GM23248 (cell line): ENCODE measurements at places on chromosomes 5 and 9. TPM values are rescaled to one million over a fixed set of nuclear protein-coding genes. Genes with fewer than 3 reads are reported as not detected.
A peak's percentile ranks its signal among the peaks of the same experiment; 100 is the strongest.

GRCh38 chr9:117459913-117460312, 45.1 kb upstream of the ASTN2 start:
- no peak for DNase-seq
- H3K36me3 ChIP-seq = no peaks in the 10 kb centered on the region
- no peak overlapping the region for H3K4me3 ChIP-seq
- no peak overlapping the region for H3K27ac ChIP-seq
- H3K4me1 ChIP-seq = no peaks in the 10 kb centered on the region
- H3K27me3 ChIP-seq = no peaks in the 10 kb centered on the region

OCLN gene
- polyA plus RNA-seq = 0.52 and 0.59 TPM in 2 replicates

SPINK13 gene
- not detected in 2 replicates for polyA plus RNA-seq

OR13D1 gene
- polyA plus RNA-seq = not detected in 2 replicates

- DNase-seq = no peak
- H3K27me3 ChIP-seq = 0 out of 2 replicates have a peak, but pooled peaks cover 9% of the 10 kb centered on the region
- no peak overlapping the region for H3K4me3 ChIP-seq
- no peaks in the 10 kb centered on the region for H3K4me1 ChIP-seq
- no peak overlapping the region for H3K27ac ChIP-seq
Measured at GRCh38 chr5:103600086-103600485, 37.5 kb upstream of the NUDT12 start.

DNA sequence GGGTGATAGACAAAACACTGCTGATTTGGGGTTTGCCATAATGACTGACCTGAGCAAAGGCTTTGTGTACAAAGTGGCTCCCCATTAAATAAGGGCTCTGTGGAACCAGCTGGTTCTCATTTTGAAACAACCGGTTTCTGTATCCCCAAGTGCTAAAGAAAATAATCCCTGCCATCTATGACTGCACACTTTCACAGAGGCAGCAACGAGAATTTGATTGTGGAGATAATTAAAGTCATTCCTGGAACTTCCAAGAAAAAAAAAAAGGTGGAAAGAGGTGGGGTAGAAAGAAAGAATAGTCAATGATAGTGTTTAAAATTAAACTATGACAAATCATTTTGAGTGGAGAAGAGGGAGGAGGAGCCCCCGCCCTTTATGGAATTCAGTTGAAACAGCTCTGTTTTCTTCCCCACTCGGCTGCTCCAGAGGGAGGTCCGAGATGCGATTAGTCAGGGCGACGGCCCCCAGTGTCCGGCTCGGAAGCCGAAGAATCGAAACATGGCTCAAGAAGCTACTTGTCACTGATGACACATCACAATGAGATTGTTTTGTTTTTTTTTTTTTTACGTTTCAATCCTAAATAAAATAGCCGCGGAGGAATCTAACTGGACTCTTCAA, 38.4 kb downstream of the EBF1 start:
- peak overlapping the region; percentile 65 for H3K4me3 ChIP-seq
- peaks cover 51% of the 10 kb centered on the region for H3K4me1 ChIP-seq
- H3K36me3 ChIP-seq = no peaks in the 10 kb centered on the region
- peak; percentile 97 for DNase-seq
- H3K27ac ChIP-seq = peak overlapping the region; percentile 85

- peaks cover 9% of the 10 kb centered on the region; the same call in 1 of the 2 replicates for H3K36me3 ChIP-seq
- H3K4me1 ChIP-seq = peaks cover 22% of the 10 kb centered on the region
- peak; percentile 60 for DNase-seq
- no peaks in the 10 kb centered on the region for H3K27me3 ChIP-seq
- H3K4me3 ChIP-seq = peak overlapping the region; percentile 25
- H3K27ac ChIP-seq = no peak overlapping the region
Measured at GRCh38 chr5:41763081-41763480, 107.1 kb downstream of the OXCT1 start.

GRCh38 chr9:113481176-113481787, 17.8 kb downstream of the RGS3 start:
- H3K4me1 ChIP-seq = peaks cover 14% of the 10 kb centered on the region
- no peak for DNase-seq
- H3K27ac ChIP-seq = no peak overlapping the region

GRCh38 chr9:26746357-26747072, 146.1 kb downstream of the CAAP1 start:
- H3K36me3 ChIP-seq = no peaks in the 10 kb centered on the region
- peak; percentile 28 for DNase-seq
- no peaks in the 10 kb centered on the region for H3K4me1 ChIP-seq
- H3K27me3 ChIP-seq = no peaks in the 10 kb centered on the region

- H3K36me3 ChIP-seq = no peaks in the 10 kb centered on the region
- H3K4me3 ChIP-seq = no peak overlapping the region
- H3K27me3 ChIP-seq = peaks cover 76% of the 10 kb centered on the region
- H3K27ac ChIP-seq = no peak overlapping the region
- peaks cover 3% of the 10 kb centered on the region; the same call in 1 of the 2 replicates for H3K4me1 ChIP-seq
Measured at GRCh38 chr5:59832577-59833301, 60.8 kb downstream of the PDE4D start.

NHP2 gene
- 232 and 237 TPM in 2 replicates for polyA plus RNA-seq

DNA sequence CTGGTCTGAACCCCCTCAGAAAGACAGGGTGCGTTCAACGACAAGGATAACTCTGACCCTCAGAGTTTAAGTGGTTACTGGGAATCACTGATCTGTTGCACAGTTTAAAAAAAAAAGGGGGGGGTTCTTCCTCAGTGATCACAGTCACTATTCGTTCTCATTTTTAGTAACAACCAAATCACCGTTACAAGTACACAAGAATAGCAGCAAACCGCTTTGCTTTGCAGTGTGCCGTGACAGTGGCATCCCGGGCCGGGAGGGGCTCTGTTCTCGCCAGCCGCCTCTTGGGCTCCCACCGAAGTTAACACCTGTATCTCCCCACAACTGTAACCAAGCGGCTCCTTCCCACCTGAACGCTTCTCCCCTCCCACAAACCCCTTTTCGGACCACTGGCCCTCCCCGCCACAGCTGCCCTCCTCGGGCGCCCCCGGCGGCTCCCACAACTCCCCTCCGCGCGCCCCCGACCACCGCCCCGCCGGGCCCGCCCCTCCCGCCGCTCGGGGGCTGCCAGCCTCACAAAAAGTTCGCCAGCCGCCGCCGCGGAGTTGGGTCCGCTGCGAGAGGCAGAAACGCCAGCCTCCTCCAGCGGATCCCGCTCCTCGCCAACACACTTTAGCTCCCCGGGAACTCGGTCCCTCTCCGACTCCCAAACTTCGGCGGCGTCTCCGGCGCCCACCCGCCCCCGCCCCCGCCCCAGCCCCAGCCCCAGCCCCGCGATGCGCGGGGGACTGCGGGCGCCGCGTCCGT, 1.2 kb downstream of the SSBP2 start:
- peak; percentile 63 for DNase-seq
- H3K27ac ChIP-seq = no peak overlapping the region
- H3K36me3 ChIP-seq = no peaks in the 10 kb centered on the region
- H3K27me3 ChIP-seq = no peaks in the 10 kb centered on the region

- no peak overlapping the region for H3K4me3 ChIP-seq
- DNase-seq = no peak
- no peaks in the 10 kb centered on the region for H3K36me3 ChIP-seq
- no peaks in the 10 kb centered on the region for H3K27me3 ChIP-seq
- no peak overlapping the region for H3K27ac ChIP-seq
Measured at GRCh38 chr5:178496642-178497041, 93.6 kb downstream of the COL23A1 start.

SPOCK1 gene
- 471 and 532 TPM in 2 replicates for polyA plus RNA-seq

LSM11 gene
- 0.52 and 0.79 TPM in 2 replicates for polyA plus RNA-seq

DNA sequence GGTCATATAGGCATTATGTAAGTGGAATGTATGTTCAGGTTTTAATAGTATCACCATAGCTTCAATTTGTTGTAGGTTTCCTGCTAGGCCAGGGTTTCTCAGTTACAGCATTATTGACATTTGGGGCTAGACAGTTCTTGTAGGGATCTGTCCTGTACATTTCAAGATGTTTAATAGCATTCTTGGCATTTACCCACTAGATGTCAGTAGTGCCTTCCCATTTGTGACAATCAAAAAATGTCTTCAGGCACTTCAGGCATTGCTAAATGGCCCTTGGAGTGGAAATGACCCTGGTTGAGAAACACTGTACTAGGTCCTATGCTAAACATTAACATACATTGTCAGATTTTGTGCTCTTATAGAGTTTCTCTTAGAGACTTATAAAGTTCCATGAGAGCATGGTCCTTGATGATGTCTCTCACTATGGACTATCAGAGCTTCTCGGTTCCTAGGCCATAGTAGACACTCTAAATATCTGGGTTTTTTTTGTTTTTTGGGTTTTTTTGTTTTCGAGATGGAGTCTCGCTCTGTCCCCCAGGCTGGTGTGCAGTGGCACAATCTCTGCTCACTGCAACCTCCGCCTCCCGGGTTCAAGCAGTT, 1.4 kb downstream of the KIF20A start:
- H3K27me3 ChIP-seq = no peaks in the 10 kb centered on the region
- H3K4me1 ChIP-seq = peaks cover 18% of the 10 kb centered on the region
- no peak overlapping the region for H3K27ac ChIP-seq
- peaks cover 12% of the 10 kb centered on the region for H3K36me3 ChIP-seq

DNA sequence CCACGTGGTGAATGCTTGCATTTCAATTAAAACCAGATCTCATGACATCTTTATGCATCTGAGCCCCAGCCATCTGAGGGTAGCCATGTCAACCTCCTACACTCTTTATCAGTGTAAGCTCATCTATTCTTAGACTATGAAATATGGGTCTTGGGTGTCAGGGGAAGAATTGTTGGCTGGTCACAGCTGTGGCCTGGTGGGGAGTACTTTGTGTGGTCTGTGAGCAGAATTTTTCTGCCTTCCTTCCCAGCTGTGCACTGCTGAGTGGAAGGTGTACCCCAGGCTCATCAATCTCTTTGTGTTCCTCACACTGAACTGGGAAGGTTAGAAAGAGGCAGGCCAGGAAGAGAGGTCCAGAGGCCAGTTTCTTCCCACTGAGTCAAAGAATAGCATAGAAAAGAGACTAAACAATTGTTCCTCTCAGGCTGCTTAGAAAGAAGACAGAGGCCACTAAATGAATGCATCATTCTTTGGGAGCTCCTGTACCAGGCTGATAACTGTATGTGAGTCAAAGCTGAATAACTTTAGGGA, 202.7 kb upstream of the RGMB start:
- H3K4me3 ChIP-seq = no peak overlapping the region
- H3K27ac ChIP-seq = peak overlapping the region; percentile 42
- peaks cover 18% of the 10 kb centered on the region for H3K4me1 ChIP-seq
- H3K36me3 ChIP-seq = no peaks in the 10 kb centered on the region

DNA sequence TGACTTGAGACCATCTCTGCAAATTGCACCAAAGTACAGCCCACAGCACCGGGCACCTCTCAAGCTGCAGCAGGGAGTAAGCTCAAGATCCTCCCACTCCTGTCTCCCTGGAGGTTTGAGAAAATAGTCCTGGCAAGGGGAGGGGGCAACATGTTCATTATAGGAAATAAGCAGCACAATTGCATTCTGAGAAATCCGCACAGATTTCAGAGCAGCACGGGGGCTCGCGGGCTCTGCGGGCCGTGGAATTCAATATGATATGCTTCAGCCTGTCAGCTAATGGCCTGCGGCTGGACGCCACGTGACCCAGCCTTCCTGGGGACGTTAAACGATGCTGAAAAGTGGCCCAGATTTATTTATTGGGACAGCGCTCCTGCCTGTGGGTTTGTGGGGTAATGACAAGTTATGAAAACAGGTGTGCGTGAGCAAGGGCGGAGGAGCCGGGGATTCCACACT, 156.4 kb downstream of the DAB2IP start:
- H3K27ac ChIP-seq = no peak overlapping the region
- DNase-seq = no peak
- H3K4me3 ChIP-seq = no peak overlapping the region
- no peaks in the 10 kb centered on the region for H3K27me3 ChIP-seq

DNA sequence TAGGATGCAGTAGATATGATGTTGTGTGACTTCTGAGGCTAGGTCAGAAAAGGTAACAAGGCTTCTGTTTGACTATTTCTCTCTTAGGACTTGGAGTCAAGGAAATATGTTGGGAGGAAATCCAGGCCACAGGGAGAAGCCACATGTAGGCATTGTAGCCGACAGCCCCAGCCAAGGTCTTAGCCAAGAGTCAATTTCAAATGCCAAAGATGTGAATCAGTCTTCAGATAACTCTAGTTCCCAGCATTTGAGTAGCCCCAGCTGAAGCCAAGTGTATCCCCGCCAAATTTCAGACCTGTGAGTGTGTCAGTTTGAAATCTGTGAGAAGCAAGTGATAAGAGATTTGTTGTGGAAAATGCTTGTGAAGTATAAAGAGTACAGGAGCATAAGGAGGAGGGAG, 38.1 kb upstream of the ISL1 start:
- no peak overlapping the region for H3K4me3 ChIP-seq
- H3K4me1 ChIP-seq = no peaks in the 10 kb centered on the region
- no peaks in the 10 kb centered on the region for H3K27me3 ChIP-seq
- peak; percentile 4 for DNase-seq
- H3K27ac ChIP-seq = no peak overlapping the region
- no peaks in the 10 kb centered on the region for H3K36me3 ChIP-seq

DNA sequence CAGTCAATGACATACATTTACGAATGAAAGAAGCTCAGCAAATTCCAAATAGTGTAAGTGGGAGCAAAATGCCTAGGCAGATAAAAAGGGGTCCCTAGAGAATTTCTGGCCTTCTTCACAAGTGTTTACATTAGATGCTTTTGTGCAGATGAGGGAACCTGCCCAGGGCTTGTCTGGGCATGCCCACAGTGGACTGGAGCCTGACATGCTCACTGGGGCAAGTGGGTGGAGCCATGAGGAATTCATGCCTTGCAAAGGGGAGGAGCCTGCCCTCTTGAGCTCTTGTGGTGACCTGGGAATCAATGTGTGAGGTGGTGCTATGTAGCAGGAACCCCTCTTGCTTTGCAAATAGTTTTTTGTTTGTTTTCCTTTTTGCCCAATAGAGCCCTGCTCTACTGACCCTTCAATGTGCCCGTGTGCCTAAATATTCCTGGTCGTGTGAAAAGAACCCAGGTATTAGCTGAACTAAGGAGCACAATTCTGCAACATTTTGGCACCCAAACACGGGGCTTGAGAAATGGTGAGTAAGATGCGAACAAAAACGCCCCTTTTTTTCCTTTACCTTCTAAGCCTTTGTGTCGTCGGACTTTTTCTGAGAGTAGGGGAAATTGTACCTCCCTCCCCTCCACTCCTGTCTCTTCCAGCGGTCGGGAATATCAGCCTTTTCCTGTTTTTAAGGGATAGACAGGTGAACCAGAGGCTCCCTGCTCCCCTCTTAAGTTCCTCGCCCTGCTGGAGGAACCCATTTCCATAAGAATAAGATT, 433.8 kb upstream of the CDH9 start:
- H3K27me3 ChIP-seq = no peaks in the 10 kb centered on the region
- peak overlapping the region; percentile 65 for H3K4me3 ChIP-seq
- H3K36me3 ChIP-seq = no peaks in the 10 kb centered on the region
- peak; percentile 65 for DNase-seq
- H3K4me1 ChIP-seq = no peaks in the 10 kb centered on the region
